Muscle of back (tissue), 13 donors: ENCODE measurements at places on chromosomes 13 and 19. TPM values are rescaled to one million over a fixed set of nuclear protein-coding genes. Genes with fewer than 3 reads are reported as not detected.

DNA sequence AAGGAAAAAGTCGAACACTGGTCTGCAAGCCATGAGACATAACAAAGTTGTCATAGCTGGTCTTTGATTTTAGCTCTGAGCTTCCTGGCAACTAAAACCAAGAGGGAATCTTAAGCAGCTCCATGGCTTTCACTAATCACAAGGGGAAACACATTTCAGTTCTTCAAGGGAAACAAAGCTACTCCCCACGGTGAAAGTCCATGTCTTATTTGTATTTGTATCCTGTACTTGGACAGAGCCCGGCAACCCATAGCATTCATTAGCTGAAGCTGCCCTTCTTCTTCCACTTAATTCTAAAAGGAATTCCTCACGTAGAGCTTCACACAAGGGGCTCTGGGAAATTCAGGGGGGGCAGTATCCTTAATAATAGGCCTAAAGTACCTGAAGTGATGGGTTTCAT, 128.9 kb downstream of the RGCC start:
- no peak for DNase-seq

DNA sequence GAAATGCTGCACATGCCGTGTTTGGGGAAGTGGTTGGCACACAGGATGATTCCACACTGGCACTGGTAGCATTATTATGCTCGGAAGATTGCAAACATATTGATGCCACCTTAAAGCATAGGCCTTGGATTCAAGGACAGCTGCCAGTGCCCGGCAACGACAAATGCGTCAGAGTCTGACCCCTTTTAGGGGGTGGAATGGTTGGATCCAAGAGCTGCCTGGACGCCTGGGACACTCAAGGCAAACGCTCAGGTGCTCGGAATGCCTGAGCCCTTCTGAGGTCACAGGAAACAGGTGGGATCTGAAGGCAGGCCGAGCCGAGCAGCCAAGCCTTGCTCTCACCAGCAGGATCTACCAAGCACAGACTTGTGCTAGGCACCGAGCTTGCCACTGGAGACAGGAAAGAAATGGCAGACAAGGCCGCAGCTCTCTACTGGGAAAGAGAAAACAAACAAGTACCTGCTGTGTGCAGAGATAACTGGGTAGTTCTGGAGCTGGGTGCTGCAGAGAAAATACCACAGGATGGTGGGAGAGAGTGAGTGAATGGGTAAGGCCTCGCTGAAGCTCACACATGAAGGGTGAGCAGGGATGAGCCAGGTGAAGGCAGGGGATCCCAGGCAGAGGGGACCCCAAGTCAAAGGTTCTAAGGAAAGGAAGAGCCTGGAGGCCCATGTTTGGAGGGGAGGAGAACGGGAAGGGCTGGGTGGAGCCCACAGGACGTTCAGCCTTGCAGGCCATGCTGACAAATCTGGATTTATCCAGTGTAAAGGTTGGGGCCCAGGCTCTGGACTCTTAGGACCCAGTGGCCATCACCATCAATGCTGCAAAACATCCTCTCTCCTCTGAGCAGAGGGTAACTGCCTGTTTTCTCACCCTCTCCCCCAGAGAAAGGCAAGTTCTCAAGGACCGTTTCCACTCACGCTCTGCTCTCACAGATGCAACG, 9.2 kb downstream of the RANBP3 start:
- DNase-seq = no peak

The ZNF613 gene
- polyA plus RNA-seq = 5.9 TPM

- no peak for DNase-seq
Measured at GRCh38 chr19:12665281-12665573, 1.3 kb downstream of the MAN2B1 start.

DNA sequence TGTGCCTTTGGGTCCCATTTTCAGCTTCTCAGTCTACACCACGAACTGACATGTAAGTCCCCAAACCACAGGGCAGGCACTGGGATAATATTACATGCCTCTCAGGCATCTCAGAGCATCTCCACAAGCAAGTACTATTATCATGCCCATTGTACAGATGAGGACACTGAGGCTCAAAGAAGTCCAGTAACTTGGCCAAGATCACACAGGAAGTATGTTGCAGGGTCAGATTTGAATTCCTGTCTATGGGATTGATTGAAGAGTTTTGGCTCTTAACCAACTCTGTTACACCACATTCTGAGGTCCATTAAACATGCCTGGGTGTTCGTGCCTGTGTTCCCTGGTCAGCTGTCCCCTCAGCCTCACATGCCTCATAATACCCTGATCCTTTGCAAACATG, 319.8 kb downstream of the FOXO1 start:
- no peak for DNase-seq

GRCh38 chr13:109715902-109716301, 70.5 kb downstream of the IRS2 start:
- DNase-seq = no peak
